Non-pigmented ciliary epithelial cell (primary cell): ENCODE measurements at places on chromosomes 6 and 20.

DNA sequence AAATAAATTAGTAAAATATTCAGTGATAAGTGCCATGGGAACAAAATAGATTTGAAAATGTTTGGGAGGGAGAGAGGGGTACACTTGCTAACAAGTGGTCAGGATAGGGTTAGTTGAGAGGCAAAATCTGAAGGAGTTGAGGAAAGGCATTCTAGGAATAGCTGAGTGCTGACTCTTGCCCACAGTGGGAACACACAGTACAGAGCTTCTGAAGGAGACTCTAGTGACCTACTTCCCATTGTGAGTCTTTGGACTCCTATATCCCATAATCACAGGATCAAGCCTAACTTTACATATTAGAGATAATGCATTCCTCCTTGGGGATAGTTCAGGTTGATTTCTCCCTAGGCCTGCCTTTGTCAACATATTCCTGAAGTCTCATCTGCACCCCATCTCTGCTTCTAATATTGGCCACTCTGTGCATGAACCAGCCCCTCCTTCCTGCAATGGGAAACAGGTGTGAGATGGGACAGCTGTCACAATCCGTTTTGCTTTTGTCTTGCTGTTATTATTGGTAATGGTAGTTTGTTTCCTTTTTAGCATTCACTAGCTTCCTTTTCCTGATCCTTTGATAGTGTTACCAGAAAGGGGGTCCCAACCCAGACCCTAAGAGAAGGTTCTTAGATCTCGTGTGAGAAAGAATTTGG lies 2.6 kb upstream of the TRIM38 start:
- DNase-seq: peak; percentile 40

DNA sequence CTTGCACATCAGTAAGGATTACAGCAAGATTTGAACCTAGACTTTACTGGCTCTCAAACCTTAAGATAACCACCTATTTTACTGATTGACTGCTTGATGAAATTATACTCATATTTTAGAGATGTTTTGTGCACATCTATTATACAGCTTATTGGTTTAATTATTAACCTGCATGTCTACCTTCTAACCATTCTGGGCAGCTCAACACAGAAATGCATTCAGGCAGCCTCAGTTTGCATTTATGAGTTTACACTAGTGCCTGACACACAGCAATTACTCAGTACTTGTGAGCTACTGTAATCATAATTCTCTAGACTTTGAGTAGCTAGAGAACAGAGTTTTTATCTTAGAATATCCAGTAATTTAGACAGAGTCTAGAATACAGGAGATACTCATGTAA lies 273.9 kb upstream of the THEMIS start:
- no peak for DNase-seq

DNA sequence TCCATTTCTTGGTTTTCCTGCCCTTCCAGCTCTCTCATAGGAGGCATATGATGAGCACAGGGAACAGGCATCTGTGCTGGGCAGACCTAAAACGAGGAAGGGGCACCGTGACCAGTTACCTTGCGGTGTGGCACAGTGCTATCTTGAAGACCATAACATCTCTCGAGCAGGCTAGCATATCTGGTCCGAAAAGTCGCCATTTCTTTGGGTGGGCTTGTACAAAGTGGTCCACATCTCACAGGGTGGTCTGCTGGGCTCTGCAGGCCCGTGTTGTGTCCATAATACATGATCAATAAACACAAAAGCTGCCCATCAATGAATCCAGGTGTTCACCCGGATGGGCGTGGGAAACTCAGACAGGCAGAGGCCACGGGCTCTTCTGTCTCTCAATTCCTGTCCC lies 115.7 kb downstream of the PHACTR3 start:
- DNase-seq: no peak

- no peak for DNase-seq
These were observed 69.1 kb downstream of the GRIK2 start for GRCh38 chr6:101462576-101462975.

- no peak for DNase-seq
These were observed 149.6 kb downstream of the CDH26 start for GRCh38 chr20:60107621-60108390.

DNA sequence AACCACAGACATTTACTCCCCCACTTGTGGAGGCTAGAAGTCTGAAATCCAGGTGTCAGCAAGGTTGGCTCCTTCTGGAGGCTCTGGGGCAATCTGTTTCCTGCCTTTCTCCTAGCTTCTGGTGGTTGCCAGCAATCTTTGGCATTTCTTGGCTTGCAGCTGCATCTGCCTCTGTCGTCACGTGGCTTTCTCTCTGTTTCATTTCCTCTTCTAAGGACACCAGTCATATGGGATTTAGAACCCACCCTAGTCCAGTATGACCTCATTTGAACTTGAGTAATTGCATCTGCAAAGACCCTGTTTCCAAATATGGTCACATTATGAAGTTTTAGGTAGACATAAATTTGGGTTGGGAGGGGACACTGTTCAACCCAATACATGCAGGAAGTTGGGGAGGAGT lies 56.2 kb upstream of the EPB41L1 start:
- DNase-seq: no peak

DNA sequence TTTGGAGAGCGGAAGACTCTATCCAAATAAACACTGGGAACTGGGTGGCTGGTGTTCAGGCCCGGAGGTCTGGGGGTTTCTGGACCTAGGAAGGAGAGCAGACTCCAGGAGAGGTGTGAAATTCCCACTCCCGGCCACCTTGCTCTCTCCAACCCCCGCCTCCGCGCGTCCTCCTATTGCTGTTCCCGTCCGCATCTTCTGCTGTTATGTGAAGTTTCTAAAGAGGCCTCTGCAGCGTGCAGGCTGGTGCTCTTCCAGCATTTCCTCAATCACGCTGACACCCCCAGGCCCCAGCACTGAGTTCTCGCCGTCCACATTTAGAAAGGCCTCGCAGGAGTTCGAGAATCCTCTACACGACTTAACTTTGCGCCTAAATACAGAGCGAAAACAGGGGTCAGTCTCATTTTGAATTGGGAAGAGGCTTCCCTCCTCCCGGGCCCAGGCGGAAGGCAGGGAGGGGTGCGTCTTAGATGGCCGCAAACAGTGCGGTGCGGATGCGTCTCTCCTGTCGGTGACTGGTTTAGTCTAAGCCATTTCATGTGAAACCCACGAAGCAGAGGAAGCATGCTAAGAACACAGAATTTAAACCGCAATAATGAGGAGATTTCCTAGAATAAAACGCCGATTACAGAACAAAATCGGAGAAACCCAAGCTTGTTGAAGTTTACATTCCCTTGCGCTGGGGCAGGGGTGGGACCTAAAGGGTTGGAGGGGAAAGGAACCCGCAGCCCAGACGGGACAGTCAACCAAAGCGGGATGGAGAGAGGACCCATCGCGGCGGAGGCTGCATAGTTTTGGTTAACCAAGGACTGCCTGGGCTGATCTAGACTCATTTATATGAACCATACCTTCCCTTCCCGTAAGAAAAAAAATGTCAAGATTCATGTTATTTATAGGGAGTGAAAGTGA lies 4.0 kb upstream of the FOXF2 start:
- DNase-seq: no peak

DNA sequence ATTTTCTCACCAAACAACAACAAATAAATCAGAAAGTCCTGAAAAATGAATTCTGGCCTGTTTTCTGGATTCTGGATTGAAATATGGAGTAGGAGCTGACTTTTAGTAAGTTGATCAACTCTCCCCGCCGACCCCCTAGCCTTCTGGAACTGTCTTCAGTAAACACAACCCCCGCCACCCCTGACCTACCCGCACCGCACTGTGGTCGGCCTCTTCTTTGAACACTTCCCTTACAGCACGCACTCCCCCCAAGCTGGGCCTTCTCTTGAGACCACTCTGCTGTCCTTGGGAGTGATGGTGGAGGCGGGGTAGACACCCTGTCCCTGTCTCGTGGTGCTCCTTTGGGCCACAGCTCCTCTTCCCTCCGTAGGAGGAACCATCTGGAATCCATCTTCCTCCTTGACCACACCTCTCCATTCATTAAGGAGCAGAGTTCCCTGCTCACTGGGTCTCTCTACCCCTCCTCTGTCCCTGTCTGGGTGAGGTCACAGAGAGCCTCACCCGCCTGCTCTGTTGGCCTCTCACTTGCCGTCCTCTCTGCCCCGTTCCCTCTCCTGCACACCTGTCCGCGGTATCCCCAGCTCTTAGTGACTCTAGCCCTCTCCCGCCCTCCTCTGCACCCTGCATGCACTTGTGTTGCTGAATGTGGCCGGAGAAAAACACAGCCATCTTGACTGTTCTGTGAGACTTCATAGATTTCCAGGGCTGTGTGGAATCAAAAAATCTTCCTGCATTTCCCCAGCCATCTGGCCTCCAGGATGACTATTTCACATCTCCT lies 19.1 kb downstream of the SYNJ2 start:
- DNase-seq: no peak

DNA sequence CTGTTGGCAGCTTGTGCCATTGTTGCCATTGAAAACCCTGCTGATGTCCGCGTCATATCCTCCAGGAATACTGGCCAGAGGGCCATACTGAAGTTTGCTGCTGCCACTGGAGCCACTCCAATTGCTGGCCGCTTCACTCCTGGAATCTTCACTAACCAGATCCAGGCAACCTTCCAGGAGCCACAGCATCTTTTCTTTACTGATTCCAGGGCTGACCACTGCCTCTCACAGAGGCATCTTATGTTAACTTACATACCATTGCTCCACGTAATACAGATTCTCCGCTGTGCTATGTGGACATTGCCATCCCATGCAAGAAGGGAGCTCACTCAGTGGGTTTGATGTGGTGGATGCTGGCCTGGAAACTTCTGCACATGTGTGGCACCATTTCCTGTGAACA lies 221.8 kb upstream of the FAM83B start:
- DNase-seq: peak; percentile 58

DNA sequence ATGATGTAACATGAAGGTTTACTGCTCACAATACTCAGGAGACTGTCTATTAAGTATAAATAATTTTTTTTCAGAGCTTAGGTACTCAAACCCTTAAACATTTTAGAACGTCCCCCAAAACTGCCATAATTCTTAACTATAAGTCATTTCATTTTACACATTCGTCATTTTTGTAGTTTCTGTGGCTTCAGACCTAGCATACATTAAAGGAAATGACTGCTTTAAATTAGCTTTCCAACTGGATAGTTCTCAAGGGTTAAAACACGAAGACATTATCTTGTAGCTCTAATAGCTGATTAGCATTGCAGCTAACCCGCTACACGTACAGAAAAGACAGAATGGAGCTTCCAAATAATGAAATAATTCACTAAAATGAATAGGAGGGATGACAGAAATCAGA lies 24.9 kb upstream of the PLN start:
- no peak for DNase-seq

- DNase-seq: no peak
These were observed 113.9 kb downstream of the HIVEP1 start for GRCh38 chr6:12126051-12126450.

- DNase-seq: no peak
These were observed 10.4 kb upstream of the VNN2 start for GRCh38 chr6:132768051-132768517.

DNA sequence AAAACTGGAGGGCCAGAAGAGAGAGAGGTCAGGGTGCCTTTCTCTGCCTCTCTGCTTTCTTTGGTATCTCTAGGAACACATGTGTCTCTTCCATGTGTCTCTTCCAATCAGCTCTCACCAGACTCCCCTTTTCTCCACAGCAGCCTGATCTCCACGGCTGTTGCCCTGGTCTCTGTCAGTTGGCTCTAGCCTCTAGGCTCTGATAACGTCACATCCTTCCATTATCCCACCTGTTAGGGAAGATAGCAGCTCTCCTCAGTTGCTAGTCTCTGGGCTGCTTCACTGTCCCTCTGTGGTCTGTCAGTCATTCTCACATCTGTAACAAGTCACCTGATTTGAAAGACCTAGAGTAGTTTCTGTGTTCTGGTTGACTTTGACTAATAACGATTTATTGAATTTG lies 80.2 kb downstream of the PLCB4 start:
- DNase-seq: no peak
